Cardiac atrium fibroblast (primary cell): ENCODE measurements at places on chromosomes 6 and 20. TPM values are rescaled to one million over a fixed set of nuclear protein-coding genes. Genes with fewer than 3 reads are reported as not detected.

TRIM38 gene
- 7.0 and 9.2 TPM in 2 replicates for total RNA-seq

ZBTB46 gene
- 3.4 and 3.9 TPM in 2 replicates for total RNA-seq

PGC gene
- not detected in 2 replicates for total RNA-seq

TFAP2A gene
- total RNA-seq: 1.3 and 4.5 TPM in 2 replicates

SLC26A8 gene
- total RNA-seq: not detected in 2 replicates

TXLNB gene
- under 0.01 TPM in 1 of 2 replicates, not detected in the other for total RNA-seq
